Tibial nerve (tissue), 4 donors: ENCODE measurements at places on chromosomes 16 and 17. TPM values are rescaled to one million over a fixed set of nuclear protein-coding genes. Genes with fewer than 3 reads are reported as not detected.

- no peak for DNase-seq
These were observed 14.4 kb downstream of the TTC19 start for GRCh38 chr17:16013943-16014407.

DNA sequence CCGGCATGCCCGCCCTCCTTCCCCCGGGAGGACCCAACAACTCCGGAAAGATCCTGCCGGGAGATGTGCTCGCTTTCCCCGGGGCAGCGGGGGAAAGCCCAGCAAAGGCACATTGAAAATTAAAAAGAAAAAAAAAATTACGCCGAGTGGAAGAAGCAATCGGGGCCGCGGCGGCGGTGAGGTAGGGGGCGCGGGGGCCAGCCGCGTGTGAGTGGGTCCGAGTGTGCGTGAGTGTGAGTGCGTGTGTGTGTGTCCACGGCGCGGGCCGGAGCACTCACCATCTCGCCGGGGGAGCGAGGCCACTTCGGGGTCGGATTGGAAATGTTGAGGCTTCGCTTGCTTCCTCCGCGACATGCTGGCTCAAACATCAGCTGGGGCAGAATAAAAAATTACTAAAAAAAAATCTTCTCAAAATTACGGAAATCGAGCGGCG is at the start of gene SALL1:
SALL1 (minus strand) TSS at position 383 of the 433 bp plus-strand sequence; CDS start at position 354, 29 bp downstream.
- no peak for DNase-seq

The MLYCD gene
- 21.6 TPM for total RNA-seq

- no peak for DNase-seq
These were observed 23.8 kb downstream of the SLC12A3 start for GRCh38 chr16:56888806-56889205.

DNA sequence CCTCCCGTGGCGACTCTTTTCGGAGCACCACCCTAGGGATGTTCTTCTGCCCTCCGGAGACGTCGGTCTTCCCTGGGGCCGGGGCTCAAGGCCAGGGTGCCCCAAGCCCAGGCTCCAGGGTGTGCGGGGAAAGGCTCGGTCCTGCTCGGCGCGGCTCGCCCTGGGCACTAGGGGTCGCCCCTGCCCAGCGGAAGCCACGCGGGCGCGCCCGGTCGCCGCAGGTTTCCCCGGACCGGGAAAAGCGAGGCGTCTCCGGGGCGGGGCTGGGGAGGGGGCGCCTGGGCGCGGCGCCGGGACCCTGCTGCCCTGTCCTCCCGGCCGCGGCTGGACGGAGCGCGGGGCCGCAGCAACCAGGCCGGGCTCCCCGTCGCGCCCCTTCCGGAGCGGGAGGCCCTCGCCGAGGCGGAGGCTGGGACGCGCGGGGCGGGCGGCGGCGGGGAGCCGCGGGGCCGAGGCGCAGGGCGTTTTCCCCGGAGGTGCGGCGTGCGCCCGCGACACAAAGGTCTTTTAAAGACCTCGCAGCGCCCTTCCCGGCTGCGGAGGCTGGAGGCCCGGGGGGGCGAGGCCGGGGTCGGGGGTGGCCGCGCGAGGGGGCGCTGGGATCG is 76.4 kb downstream of the MRC2 start:
- DNase-seq: peak; percentile 38

The NPIPB13 gene
- total RNA-seq: 5.7 TPM

GRCh38 chr17:38898291-38898679 is 27.1 kb upstream of the LASP1NB start:
- DNase-seq: no peak

GRCh38 chr16:85168732-85169256 is 56.5 kb upstream of the CIBAR2 start:
- DNase-seq: peak; percentile 51

The GDPD1 gene
- 3.3 TPM for total RNA-seq

DNA sequence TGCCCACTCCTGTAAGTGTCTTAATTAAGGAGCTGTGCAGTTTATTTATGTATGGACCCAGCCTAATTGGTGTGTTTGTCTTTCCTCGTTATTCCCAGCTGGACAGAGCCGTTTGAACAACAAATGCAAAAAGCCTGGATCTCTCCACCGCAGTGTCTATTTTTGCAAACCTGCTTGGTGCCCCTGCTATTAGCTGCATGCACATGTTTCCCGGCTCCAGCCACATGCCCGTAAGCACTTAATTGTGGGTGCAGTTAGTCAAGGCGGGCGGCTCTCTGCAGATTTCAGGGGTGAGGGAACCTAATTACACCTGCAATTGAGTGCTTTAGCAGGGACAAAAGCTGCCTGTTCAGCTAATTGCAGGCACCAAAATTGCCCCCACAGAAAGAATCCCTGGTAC is 74.0 kb upstream of the GSE1 start:
- DNase-seq: no peak
